ENCODE measurements at places on chromosomes 6 and 20.
A peak's percentile ranks its signal among the peaks of the same experiment; 100 is the strongest.

DNA sequence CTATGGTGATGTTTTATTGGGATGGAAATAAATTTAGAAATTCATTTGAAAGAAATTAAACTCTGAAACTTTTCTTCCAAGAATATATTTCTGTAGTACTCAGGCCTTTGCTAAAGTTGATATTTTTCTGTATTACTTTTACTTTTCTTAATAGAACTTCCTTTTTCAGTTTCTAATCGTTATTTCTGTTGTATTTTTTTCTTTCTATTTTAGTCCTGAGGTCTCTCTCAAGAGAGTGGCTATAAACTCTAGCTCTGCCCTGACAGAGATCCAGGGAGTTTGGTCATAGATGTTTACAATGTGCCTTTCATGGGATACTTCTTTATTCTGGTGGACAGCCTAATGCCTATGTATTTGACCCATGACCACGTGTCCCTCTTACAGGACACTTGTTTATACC, 51.0 kb downstream of the OR2B6 start:
- no peak for DNase-seq

GRCh38 chr20:51384875-51385274, 157.6 kb downstream of the NFATC2 start:
- no peak for DNase-seq

DNA sequence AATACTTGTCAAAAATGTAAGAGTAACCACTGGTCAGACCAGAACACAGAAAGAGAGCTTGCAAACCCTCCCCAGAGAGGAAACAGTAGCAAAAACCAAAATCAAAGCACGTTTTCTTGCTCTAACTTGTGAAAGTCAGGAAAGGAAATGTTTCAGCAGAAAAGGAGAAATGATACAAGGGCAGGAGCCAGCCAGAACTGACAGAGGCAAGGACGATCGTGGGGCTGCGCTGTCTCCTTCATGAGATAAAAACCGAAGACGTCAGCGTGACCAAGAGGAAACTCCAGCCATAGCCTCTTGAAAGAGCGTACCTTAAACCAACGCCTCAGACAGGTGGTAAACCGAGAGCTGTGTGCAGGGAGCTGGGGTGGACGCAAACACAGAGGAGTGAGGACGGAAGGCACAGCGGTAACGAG, 27.5 kb downstream of the LAMA5 start:
- DNase-seq: no peak

DNA sequence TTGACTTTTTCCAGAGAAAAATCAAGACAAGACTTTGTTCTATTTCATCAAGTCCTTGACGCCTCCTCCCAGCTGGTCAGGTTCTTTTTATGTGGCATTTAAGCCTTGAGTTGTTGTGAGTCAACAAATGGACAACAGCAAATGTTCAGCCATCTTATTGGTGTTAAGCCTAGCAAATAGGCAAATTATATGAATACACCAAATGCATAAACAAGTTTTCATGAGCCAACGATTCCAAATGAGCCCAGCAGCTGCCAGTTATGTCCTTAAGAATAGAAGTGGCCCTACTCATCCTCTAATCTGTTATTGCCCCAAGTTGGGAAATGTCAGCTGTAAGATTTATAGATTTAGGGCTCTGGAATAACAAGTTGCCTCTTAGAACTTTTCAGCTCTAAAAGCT, 312.0 kb downstream of the SOX4 start:
- no peak for DNase-seq

GRCh38 chr6:28336284-28337120, 554 bp upstream of the ZSCAN31 start:
- DNase-seq: peak; percentile 35

All from activated CD8-positive, alpha-beta T cell treated with anti-CD3 and anti-CD28 coated beads, Interleukin-2, amount 10 ng/mL, durations not matched to agents 7 days and 5 days (primary cell).